ENCODE measurements at places on chromosomes 7 and 10. TPM values are rescaled to one million over a fixed set of nuclear protein-coding genes. Genes with fewer than 3 reads are reported as not detected.

- H3K4me3 ChIP-seq: no peak overlapping the region
- peak; percentile 24 for DNase-seq
- no peaks in the 10 kb centered on the region for H3K4me1 ChIP-seq
- no peak overlapping the region for H3K27ac ChIP-seq
- H3K36me3 ChIP-seq: no peaks in the 10 kb centered on the region
Observed at GRCh38 chr7:55787796-55788195, 74.8 kb downstream of the SEPTIN14 start.

DNA sequence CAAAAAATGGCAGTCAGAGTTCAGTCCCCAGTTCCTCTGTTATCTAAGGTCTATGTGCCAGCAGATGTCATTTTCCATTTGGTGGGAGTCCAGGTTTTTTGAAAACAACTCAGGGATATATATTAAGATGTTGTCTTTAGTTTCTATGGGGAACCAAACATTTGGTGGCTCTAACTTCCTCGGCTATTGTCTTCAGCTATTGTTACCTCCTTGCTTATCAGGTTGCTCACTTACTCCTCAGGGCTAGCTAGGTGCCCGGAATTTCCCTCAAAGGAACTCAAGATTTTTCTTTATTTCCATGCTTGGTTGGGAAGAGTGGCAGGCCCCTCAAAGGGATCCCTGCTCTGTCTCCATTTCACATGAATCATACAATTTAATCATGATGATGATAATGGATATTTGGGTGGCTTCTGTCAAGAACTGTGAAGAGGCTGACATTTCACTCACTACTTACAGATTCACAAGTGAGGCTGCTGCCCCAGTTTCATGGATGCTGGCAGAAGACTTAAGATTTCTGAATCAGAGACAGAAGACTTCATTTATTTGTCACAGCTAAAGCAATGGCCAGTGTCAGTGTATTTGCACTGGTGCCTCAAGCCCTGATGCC, 182.8 kb downstream of the PKD1L1 start:
- H3K4me3 ChIP-seq: no peak overlapping the region
- H3K4me1 ChIP-seq: peaks cover 61% of the 10 kb centered on the region
- H3K27me3 ChIP-seq: no peaks in the 10 kb centered on the region
- DNase-seq: no peak
- peaks cover 4% of the 10 kb centered on the region for H3K36me3 ChIP-seq
- peak overlapping the region; percentile 33 for H3K27ac ChIP-seq

Gene PTF1A
- total RNA-seq: not detected

- no peak for DNase-seq
- peaks cover 16% of the 10 kb centered on the region for H3K27me3 ChIP-seq
- no peaks in the 10 kb centered on the region for H3K36me3 ChIP-seq
- no peak overlapping the region for H3K4me3 ChIP-seq
- no peaks in the 10 kb centered on the region for H3K4me1 ChIP-seq
Observed at GRCh38 chr7:71843676-71844075, 568.5 kb downstream of the CALN1 start.

Gene WASHC2A
- total RNA-seq: 48.9 TPM

DNA sequence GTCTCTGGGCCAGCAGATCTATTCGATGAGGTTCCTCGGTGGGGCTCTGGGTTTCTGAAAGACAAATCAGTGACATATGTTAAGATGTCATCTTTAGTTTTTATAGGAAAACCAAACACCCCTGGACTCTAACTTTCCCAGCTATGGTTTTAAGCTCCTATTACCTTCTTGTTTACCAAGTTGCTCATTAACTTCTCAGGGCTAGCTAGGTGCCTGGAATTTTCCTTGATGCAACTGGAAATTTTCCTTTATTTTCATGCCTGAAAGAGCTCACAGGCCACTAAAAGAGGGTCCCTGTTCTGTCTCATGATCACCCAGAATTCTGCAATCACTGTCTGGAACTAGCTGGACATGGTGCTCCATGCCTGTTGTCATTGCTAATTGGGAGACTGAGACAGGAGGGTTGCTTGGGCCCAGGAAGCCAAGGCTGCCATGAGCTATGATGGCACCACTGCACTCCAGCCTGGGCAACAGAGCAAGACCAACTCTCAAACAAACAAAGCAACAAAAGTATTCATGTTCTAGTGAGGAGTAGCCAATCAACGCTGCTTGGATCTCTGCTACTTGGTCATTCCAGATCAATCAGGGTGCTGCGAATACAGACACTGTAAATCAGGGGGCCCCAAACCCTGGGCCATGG, 1173.5 kb upstream of the AUTS2 start:
- no peak overlapping the region for H3K27ac ChIP-seq
- H3K36me3 ChIP-seq: no peaks in the 10 kb centered on the region
- H3K4me1 ChIP-seq: peaks cover 16% of the 10 kb centered on the region
- no peak for DNase-seq
- H3K4me3 ChIP-seq: no peak overlapping the region

Gene DNA2
- total RNA-seq: 2.9 TPM

DNA sequence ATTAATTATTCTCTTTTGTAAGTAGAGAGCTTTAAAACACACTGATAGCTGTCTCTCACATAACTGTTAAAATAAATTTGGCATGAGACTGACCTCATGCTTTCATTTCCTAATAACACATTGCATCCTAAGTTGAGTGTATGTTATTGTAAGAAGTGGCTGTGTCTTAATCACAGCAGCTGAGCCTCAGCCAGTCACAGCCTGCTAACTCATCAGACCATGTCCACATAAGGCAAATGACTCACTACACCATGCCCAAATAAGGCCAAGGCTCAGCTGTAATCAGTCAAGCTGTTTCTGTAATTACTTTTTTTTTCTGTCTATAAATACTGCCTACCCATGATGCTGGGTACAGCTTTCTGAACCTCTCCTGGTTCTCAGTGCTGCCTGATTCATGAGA, 860.9 kb downstream of the XPNPEP1 start:
- no peaks in the 10 kb centered on the region for H3K36me3 ChIP-seq
- no peak overlapping the region for H3K27ac ChIP-seq
- H3K27me3 ChIP-seq: no peaks in the 10 kb centered on the region
- no peak for DNase-seq

Gene IL2RA
- not detected for total RNA-seq

DNA sequence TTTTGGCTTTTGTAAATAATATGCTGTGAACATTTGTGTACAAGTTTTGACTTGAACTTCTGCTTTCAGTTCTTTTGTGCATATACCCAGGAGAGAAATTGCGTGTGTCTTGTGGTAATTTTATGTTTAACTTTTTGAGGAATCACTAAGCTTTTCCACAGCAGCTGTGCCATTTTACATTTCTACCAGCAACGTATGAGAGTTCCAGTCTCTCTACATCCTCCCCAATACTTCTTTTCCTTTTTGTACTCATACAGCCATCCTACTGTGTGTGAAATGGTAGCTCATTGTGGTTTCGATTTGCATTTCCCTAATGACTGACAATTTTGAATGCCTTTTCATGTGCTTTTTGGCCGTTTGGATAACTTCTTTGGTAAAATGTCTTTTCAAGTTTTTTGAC, 66.3 kb upstream of the INHBA start:
- H3K27ac ChIP-seq: no peak overlapping the region
- no peak for DNase-seq
- no peaks in the 10 kb centered on the region for H3K4me1 ChIP-seq
- no peaks in the 10 kb centered on the region for H3K27me3 ChIP-seq

DNA sequence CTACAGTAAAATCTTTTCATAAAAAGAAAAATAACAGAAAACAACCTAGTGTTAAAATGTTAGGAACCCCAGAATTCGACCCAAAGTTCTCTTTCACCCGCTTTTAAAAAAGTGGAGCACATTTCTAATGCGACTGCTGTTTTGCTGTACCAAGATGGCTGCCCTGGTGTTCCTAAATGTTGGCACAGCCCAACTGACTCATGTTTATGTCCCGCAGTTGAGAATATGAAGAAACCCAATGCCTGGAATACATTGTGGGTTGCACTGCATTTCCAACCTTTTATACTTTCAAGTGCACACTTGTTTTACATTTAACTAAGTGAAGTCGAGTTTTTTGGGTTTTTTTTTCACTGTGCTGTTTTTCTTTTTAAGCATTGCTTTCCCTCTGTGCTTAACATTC, 944 bp downstream of the STEAP1B start:
- peaks cover 29% of the 10 kb centered on the region for H3K4me1 ChIP-seq
- H3K4me3 ChIP-seq: peak overlapping the region; percentile 68
- H3K27ac ChIP-seq: peak overlapping the region; percentile 12
- no peak for DNase-seq
- H3K27me3 ChIP-seq: peaks cover 2% of the 10 kb centered on the region
- no peaks in the 10 kb centered on the region for H3K36me3 ChIP-seq

Data from chondrocyte (in vitro differentiated cells).